Stimulated activated CD4-positive, alpha-beta T cell treated with anti-CD3 and anti-CD28 coated beads, Interleukin-4, amount 100 ng/mL, for 1 hour (primary cell): ENCODE measurements at places on chromosomes 7 and 10.

DNA sequence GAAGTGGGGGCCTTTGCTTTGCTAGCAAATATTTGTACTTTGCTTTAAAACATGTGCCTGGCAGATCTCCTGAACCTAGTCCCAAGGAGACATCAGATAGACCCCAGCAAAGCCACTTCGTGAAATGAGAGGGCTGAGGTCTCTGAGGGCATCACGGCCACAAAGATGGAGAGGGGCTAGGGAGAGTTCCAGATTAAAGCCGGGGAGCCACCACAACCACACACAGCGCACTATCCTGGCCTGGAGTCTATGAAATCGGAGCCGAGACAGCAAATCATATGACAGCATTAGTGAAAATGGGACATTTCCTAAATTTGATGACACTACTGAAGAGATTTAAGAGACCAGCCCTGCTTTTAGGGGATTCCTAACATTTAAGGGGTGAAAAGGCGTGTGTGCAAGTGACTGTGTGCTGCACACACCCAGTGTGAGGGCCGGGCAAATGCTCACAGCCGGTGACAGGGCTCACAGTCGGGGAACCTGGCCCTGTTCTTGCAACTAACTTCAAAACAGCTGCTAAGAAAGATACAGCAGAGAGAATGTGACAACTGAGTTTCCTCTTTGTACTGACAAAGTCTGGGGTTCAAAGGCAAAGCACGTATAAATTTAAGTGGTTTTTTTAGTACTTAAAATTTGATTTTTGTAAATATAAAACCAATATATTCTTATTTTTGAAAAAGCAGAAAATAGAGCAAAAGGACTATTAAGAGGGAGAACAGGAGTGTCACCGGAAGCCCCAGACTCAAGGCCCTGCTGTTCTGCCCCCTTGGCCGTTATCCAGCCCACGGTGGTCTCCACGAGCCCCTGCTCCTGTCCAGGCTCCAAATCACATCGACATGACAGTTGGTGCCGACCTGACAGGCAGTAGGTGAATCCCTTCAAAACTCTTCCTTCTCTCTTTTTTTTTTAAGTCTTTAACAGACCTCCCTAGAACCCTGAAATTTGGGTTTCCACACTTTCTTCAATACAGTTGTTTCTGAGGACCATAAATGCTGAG lies 49.5 kb downstream of the VIPR2 start:
- no peak for DNase-seq

GRCh38 chr10:12589791-12590190 lies 240.4 kb downstream of the CAMK1D start:
- DNase-seq: no peak

DNA sequence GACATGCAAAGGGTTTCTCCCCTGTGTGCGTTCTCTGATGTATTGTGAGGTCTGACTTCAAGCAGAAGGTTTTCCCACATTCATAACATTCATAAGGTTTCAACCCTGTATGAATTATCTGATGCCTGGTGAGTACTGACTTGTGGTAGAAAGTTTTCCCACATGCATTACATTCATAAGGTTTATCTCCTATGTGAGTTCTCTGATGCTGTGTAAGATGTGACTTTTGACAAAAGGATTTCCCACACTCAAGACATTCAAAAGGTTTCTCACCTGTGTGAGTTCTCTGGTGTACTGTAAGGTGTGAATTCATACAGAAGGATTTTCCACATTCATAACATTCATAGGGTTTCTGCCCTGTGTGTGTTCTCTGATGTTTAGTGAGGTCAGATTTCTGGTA lies 45.1 kb downstream of the ZNF33B start:
- DNase-seq: no peak

DNA sequence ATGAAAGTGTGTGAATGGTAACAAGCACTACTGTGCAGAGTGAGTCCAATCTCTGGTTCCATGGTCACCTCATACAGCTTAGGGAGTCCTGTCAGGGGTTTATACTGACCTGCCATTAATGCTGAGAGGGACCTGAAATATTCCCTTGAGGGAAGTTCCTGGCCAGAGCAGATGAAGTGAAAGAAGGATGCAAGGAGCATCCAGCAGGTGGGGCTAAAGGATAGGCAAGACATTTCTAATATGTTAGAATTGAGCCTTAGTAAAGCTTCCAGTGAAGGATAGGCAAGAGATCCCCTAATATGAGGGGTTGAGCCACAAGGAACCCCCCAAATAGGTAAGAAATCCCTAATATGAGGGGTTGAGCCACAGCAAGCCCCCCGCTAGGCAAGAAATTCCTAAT lies 25.5 kb upstream of the FAM221A start:
- no peak for DNase-seq

- DNase-seq: no peak
Observed at GRCh38 chr7:8177109-8177933, 84.6 kb downstream of the ICA1 start.

DNA sequence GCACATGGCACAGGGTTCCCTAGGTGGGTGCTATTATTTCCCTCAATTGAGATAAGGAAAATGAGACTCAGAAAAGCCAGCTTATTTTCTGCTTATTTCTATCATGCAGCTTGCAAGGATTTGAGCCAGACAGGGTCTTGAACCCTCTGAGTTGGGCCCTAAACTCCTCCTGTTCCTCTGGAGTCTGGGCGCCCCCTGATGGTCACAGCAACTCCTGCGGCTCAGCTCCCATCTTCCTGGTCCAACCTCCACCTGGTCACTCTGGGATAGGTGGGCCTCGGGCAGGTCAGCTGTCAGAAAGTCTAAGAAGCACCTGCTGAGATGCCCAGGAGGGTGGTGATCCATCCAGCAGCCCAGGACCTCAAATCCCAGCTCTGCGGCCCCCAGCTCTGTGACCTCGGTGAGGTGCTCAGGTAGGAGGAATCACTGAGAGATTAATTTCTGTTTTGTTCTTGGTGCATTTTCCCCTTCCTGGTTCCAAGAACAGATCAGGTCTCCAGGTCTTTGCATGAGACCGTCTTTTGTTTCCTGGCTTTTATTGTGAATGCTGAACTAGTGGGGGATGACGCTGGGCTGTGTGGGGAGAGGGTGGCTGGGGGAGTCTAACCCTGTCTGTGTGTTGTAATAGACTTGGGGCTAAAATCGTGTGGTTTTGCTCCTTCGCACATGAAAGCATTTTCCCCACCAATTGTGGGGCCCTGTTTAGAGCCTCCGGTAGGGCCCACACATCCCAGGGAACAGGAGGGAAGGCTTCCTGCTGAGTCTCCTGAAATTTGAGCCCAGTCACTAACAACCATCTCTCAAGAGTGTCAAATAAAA lies 32.8 kb downstream of the TMEM130 start:
- peak; percentile 6 for DNase-seq
